Chondrocyte (in vitro differentiated cells): ENCODE measurements at places on chromosomes 4 and X.

- no peak for DNase-seq
Observed at GRCh38 chrX:63128509-63128908, 222.6 kb downstream of the SPIN4 start.

- no peak for DNase-seq
Observed at GRCh38 chrX:17812763-17813162, 48.3 kb downstream of the RAI2 start.

- no peak for DNase-seq
Observed at GRCh38 chr4:73223258-73223650, 35.3 kb downstream of the ANKRD17 start.

DNA sequence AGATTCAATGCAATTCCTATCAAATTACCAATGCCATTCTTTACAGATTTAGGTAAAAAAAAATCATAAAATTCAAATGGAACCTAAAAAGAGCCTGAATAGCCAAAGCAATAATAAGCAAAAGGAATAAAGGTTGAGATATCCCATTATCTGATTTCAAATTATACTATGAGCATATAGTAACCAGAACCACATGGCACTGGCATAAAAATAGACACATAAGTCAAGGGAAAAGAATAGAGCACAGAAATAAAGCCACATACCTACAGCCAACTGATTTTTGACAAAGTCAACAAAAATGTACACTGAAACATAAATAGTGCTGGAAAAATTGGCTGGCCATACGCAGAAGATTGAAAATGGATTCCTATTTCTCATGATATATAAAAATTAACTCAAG is 853.7 kb downstream of the FAT4 start:
- DNase-seq, result no peak

GRCh38 chr4:26432419-26432818 is 57.9 kb downstream of the CCKAR start:
- no peak for DNase-seq

DNA sequence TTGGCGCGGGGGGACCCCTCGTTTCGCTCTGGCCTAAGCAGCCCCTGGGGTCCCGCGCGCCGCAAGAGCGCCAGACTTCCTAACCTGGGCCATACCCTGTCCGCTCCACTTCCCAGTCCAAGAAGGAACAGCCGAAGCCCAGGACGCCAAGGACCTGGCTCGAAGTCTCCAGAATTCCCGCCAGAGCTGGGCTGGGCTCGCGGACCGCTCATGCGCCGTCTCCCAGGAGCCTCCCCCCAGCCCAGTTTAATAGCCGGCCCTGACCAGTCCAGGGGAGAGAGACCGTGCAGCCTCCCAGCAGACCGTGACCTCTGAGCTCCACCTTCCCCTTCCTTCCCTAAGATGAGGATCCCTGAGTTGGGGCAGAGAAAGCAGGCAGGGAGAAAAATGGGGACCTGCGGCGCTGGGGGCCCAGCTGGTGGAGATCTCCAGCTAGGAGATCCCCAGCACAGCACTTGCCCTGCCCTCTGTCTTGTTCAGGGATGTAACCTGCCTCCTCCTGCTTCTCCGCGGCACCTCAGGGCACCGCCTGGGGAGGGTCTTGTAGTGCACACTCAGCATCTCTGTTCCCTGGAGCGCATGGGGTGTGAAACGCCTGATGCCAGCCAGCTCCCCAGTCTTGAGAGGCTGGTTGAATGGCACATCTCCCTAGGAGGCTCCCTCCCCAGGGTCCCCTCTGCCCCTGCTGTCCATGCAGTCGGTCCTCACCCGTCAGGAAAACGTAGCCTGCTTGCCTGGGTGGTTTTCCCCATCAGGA is 1.2 kb upstream of the LETM1 start:
- DNase-seq, result no peak

DNA sequence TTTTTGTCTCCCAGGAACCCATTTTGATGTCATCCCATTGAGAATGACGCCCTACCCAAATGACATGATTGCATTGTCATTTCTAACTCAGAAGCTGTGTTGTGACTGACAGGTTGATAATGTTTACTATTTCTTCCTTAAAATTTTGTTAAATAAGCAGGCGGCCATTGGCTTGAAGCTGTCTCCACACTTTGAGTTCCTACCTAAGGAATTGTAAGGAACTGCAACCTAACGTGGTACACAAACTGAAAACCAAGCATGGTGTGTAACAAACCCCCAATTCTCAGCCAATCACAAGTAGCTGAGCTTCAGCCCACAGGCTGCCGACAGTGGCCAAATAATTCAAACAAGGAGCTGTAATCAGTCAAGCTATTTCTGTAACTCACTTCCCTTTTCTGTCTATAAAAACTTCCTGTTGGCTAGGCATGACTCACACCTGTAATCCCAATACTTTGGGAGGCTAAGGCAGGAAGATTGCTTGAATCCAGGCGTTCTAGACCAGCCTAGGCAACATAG is 2.9 kb upstream of the MND1 start:
- no peak for DNase-seq

- DNase-seq, result no peak
Observed at GRCh38 chr4:76939184-76939583, 10.4 kb upstream of the SEPTIN11 start.

- no peak for DNase-seq
Observed at GRCh38 chr4:8015512-8015911, 75.9 kb upstream of the AFAP1 start.

DNA sequence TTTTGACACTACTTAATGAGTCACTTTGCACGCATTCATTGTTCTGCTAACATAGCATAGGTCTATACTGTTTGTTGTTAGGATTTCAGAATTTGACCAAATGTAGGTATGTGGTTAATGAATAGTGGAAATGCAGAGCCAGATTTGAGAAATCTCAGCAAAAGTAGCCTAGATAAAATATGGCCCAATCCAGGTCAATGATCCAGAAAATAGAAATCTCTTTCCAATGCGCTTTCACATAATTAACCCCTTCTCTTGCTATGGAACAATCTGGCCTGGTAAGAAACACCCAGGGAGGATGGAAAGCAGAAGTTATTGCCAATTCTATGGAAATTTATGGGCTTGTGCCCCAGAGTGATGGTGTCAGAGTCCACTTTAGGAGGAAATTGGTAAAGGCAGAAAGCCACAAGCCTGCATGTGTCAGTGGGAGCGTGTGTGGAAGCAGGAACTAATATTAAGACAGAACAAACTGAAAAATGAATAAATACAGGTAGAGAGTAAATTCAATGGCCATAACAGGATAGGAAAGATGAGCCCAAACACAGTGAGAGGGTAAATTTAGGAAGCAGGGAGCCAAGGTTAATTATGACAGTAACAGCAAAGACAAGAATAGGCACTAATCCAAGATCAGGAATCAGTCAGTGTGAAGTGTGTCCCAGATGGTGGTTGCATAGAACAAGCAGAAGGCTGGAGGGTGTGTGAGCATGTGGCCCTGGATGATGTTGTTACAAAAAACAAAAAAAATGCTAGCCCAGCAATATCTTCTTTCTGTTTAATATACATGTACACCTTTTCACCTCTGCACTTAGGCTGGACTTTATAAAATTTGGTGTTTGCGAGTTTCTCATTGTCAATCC is 102.9 kb downstream of the SYTL5 start:
- no peak for DNase-seq

GRCh38 chr4:43550981-43551627 is 658.6 kb downstream of the GRXCR1 start:
- peak; percentile 83 for DNase-seq

- no peak for DNase-seq
Observed at GRCh38 chrX:118497180-118497818, 1.7 kb downstream of the DOCK11 start.

GRCh38 chr4:57249083-57249482 is 138.9 kb upstream of the IGFBP7 start:
- DNase-seq, result no peak

GRCh38 chr4:103498161-103499070 is 221.4 kb downstream of the TACR3 start:
- no peak for DNase-seq

DNA sequence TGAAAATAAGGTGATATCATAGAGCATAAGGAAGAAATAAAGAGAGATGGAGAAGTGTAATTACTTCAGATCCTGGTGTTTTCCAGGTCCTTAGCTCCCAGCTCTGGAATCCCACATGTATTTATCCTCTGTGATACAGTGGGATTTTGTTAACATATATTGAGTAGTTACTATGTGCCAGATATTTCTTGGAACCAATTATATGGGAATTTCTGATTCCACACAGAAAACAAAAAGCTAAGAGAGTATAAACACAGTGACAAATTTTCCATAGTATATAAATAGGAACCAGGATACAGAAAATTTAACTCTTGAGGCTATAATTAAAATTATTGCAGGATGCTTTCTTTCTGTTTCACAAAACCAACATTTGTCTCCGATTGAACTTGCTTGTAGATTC is 1067.5 kb downstream of the PCDH7 start:
- DNase-seq, result no peak

- DNase-seq, result no peak
Observed at GRCh38 chrX:134554291-134554690, 94.3 kb downstream of the HPRT1 start.

GRCh38 chr4:128832243-128832625 is 22.7 kb downstream of the JADE1 start:
- no peak for DNase-seq

DNA sequence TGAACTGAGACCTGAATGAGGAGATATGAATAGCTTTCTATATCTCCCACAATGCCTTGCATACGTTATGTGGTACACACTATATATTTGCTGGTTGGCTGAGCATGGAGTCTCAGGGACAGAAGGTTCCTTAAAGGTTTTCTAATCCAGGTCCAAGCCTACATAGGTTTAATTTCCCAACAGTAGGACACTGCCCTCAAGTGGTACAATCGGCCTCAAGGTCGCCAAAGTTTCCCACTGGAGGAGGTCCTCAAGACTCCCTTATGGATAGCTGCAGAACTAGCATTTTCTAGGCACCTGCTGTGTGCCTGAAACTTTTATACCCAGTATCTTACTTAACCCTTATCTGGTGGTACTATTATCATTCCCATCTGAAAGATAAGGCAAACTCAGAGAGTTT is 21.0 kb upstream of the EFNB1 start:
- no peak for DNase-seq

DNA sequence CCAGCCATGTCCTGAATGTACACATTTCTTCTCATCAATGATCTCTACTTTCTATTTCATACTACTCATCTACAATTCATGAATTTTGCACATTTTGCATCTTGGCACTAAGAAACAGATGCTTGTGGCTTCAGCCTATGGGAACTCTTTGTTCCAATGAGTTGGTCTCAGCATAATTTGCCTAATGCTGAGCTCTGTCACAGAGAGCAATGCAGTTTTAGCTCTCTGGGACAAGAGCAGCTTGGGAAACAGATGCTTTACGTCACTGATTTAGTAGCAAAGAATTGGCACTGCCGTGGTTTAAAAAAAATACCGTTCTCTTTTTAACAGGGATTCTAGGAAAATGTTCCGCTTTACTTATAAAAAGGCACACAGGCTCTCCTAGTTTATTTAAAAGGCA is 162.4 kb downstream of the WDFY3 start:
- no peak for DNase-seq

DNA sequence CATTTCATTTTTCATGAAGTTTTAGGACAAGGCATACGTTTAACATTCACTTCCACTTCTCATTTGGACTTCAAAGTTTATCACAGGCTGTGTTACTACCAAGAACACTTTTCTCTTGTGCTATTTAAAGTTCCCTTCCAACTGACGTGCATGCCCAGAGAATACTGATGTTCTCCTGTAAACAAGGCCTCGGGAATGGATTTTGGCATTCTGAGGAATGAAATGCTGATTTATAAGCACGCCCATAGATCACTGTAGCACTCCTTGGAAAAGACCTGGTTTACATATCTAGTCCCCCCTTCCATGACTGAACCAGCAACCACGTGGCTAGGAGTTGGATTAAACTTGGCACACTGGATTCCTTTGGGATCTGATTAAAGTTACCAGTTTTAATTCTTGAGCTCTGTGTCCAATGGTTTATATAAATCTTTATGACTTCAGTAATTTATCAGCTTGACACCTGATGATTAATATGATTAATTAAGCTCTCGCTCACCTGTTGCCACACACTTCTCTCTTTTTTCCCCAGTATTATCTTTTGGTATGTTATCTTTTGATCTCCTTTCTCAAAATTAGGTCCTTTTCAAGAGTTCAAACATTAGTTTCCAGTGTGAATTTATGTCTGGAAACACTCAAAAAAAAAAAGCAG is 122.4 kb upstream of the HAND2 start:
- no peak for DNase-seq

DNA sequence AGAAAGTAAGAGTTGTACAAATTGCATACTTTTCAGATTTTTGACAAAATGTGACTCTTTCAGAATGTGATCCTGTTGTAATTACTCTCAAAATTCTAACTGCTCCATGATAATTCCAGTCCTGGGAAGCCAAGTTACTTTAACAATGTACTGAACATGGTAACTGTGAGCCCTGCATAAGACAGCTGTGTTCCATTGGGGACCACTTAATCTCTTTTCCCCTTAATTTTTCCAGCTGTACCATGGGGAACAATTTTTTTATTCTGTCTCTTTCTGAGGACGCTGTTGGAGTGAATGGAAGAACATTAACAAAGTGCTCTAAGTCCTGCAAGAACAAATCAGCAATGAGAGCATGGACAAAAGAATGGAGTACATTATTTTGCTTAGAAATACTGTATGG is 95.8 kb downstream of the UPRT start:
- DNase-seq, result no peak

DNA sequence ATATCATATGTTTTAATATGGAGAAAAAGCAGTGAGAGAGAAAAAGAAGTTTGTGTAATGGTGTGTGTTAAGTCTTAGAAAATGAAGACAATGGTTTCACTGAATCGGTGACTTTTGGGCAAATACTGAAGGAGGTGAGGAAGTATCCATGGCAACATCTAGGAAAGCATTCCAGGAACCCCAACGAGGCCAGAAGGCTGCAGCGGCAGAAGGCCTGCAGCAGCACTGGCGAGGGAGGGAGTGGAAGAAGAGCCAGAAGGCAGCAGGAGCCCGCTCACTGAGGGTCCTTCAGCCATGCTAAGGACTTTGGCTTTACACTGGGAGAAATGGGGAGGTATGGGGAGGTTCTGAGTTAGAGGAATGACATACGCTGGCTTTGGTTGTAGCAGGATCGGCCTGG is 26.8 kb downstream of the COQ2 start:
- no peak for DNase-seq

DNA sequence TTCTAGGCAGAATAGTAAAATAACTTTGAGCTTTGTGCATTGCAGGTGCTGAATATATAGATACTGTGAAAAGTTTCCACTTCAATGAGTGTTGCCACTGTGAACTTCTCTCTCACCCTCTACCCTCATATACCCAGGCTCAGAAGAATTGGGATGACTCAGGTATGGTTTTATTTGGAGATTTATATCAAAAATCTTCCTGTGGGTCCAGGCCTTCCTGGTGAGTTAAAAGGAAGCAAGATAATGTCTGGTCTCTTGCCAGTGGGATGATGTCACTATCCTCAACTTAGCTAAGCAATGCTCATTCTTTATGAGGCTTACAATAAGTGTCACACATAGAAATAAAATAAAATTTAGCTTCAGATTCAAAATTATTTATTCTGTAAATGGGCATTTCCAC is 153.3 kb upstream of the TENT5D start:
- DNase-seq, result no peak

- no peak for DNase-seq
Observed at GRCh38 chrX:103741879-103742278, 31.2 kb downstream of the TMEM31 start.
